ENCODE measurements at places on chromosomes 7 and 10.

DNA sequence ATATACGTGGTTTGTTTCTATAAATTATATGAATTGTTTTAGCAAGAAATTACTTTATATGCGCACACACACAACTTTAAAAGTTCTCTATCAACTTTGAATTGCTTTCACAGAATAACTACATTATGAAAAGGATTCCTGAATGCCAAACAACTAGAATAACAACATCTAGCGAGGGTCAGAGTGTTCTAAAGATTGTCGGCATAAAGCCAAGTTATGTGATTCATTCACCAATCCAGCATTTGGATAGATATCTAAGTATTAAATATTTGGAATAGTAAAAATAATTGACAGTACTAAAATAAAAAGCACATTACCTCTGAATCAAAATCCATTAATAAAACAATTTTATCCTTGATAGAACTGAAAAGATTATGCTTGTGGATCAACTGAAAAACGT is 125.3 kb upstream of the AMPH start:
- DNase-seq, result no peak

GRCh38 chr7:130461272-130461671 is 20.5 kb upstream of the CEP41 start:
- DNase-seq, result no peak

DNA sequence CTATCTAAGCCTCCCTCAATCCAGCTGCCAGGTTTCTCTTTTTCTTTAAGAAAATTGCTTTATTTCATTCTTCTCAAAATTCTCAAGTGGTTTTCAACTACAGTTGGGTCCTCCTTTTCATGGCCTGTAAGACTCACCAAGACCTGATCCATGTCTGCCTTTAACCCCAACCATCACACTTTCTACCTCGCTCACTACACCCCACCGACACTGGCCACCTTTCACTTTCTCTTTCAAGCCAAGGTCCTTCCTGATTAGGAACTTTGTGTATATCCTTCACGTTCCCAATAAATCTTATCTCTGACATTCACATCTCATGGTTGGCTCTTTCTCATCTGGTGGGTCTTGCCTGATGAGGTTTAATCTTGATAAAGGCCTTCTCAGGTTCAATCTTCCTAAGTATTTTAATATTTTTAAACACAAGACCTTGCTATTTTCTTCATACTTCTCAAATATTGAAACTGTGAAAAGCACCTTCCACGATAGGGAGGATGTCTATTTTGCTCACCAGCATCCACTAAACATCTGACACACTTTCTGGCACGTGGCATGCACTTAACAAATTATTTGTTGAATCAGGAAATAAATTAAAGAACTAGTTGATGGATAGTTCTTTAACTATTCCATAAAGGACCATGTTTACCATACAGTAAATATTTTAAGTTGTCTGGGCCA is 624.8 kb downstream of the GRID1 start:
- no peak for DNase-seq

GRCh38 chr7:64830926-64831325 is 36.7 kb downstream of the ZNF138 start:
- DNase-seq, result no peak

GRCh38 chr10:104150139-104150538 is 28.2 kb downstream of the SFR1 start:
- DNase-seq, result no peak

DNA sequence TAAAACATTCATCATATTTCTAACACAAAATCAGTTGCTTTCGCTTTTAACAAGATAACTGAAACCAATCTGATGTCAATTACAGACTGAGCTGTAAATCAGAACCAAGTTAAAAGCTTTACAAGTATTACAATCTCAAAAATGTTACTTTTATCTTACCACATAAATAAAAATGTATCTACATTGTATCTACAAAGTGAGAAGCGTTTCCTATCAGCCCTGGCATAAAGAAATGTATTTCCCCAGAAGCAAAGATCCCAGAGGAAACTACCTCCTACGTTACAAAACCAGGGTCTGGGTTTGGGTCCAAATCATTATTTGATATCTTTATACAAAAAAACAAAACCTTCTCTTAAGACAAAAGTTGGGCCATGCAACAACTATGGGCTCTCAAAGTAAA is 2.6 kb downstream of the SMURF1 start:
- no peak for DNase-seq

DNA sequence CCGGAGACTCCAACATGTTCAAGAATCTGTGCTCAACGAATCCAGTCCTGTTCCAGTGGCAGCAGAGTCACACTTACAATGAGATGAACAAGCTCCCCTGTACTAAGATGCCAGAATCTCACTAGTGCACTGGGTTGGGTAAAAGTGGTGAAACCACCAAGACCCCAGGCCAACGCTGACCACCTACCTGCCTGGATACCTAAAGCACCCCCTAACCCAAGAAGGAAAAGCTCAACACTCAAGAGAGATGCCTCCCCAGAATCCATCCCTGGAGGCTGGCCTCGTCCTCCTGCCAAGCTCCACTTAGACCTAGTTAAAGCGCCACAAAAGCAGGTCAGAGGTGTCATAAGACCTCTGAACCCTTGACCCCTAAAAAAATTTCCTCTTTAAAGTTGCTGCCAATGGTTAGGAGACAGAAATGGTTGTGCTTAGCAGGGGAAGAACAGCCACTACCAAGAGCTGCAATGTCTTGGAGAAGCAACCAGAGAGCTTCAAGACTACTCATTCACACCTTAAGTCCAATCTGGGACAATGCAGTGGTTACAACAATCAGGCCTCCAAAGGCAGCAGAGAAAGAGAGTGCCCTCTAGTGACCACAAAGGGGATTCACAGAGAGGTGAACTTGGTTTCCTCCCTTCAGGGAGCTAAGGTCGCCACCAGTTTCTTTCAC is 94.6 kb upstream of the MACROH2A2 start:
- DNase-seq, result no peak

GRCh38 chr7:483656-484355 is 35.8 kb downstream of the PDGFA start:
- no peak for DNase-seq

- no peak for DNase-seq
Observed at GRCh38 chr7:70392256-70392876, 739.6 kb upstream of the GALNT17 start.

DNA sequence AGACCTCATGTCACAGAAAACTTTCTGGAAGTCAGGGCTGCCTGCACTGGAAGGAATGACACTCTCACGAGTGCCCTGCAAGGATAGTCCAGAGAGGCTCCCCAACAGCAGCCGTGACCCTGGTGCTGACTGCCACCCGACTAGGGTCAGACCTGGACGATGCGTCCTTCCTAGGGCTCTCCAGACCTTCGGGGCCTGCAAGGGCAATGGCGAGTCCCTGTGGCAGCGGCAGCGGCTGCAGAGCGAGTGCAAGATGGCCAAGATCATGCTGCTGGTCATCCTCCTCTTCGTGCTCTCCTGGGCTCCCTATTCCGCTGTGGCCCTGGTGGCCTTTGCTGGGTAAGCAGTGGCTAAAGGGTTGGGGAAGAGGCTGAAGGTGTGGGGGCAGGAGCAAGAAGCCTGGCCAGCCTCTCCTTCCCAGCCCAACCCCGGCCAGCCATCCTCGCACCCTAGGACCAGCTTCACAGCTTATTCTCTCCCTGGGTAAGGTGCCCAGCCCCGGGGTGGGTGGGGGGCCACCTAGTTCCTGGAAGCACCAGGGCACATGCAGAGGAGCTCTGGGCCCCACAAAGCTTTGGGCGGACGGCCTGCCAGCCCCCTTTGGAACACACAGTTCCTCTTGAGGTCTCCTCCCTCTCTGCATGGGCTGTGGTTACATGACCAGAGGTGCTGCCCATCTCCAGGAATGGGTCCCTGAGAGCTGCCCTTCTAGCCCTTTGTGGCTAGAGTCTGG is 5.5 kb downstream of the OPN4 start:
- DNase-seq, result no peak

GRCh38 chr7:65840446-65840845 is 32.4 kb upstream of the VKORC1L1 start:
- DNase-seq, result no peak

DNA sequence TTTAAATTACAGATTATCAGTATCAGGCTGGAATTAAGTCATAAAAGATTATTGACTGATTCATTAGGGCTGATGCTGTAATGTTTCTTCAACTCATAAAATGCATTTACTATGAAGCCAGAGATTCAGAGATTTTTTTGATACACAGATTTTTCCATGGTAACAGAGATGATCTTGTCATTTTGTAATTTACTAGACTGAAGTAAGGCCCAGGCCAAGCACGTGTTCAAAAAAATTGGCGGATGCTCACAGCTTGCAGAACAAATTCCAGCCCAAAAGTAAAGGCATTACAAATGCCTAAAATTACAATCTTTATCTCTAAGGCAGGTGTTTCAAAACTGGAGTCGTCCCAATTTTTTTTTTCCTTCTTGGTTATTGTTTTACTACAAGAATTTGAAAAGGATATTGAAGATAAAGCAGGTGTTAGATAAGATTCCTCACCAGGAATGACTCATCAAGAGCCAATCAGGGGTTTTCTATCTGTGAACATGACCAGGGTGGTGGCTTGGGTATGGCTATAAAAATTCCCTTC is 78.4 kb upstream of the MEOX2 start:
- DNase-seq, result no peak

DNA sequence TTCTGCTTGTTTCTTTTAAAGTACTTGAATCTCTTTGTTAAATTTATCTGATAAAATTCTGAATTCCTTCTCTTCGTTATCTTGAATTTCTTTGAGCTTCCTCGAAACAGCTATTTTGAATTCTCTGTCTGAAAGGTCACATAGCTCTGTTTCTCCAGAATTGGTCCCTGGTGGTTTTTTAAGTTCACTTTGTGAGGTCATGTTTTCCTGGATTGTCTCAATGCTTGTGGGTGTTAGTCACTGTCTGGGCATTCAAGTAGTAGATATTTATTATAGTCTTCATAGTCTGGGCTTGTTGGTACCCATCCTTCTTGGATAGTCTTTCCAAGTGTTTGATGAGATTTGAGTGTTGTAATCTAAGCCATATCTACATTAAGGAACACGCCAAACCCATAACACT is 1060.6 kb downstream of the LRMDA start:
- no peak for DNase-seq

GRCh38 chr10:6154566-6154965 is 48.2 kb upstream of the PFKFB3 start:
- DNase-seq, result no peak

DNA sequence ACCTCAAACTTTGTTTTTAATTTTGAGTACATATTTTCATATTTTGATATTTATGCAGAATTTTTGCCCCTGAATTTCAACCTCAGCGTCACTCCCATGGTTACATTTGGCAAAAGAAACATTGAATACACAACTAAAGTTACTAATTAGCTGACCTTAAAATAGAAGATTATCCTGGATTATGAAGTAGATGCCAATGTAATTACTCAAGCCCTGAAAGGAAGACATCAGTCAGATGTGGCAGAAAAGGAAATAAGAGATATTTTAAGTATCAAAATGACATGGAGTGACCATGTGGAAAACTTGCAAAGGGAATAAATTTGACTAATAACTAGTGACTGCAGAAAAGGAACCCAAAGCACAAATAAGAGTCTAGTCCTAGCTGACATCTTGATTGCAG is 701.3 kb upstream of the KCND2 start:
- no peak for DNase-seq

DNA sequence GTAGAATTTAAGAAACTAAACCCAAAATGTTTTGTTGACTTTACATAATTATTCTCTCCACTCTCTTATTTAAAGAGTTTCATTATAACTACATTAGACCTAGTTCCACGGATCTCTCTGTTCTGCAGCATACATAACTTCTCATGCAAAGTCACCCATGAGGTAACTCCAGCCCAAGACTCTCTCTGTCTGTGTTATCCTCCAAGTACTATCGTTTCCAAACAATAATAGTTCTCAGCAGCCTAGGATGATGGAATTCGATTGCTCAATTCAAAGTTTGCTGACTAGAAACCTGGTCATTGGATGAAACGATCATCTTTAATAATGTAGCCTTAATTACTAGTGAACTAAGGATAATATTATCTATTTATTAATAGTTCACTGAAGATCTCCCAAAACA is 203.1 kb upstream of the PTN start:
- DNase-seq, result no peak

- DNase-seq, result no peak
Observed at GRCh38 chr10:62819141-62819920, 3.2 kb upstream of the EGR2 start.

GRCh38 chr7:26370011-26370410 is 78.3 kb downstream of the SNX10 start:
- DNase-seq, result no peak

GRCh38 chr7:98458090-98458875 is 57.4 kb upstream of the BAIAP2L1 start:
- DNase-seq, result no peak

DNA sequence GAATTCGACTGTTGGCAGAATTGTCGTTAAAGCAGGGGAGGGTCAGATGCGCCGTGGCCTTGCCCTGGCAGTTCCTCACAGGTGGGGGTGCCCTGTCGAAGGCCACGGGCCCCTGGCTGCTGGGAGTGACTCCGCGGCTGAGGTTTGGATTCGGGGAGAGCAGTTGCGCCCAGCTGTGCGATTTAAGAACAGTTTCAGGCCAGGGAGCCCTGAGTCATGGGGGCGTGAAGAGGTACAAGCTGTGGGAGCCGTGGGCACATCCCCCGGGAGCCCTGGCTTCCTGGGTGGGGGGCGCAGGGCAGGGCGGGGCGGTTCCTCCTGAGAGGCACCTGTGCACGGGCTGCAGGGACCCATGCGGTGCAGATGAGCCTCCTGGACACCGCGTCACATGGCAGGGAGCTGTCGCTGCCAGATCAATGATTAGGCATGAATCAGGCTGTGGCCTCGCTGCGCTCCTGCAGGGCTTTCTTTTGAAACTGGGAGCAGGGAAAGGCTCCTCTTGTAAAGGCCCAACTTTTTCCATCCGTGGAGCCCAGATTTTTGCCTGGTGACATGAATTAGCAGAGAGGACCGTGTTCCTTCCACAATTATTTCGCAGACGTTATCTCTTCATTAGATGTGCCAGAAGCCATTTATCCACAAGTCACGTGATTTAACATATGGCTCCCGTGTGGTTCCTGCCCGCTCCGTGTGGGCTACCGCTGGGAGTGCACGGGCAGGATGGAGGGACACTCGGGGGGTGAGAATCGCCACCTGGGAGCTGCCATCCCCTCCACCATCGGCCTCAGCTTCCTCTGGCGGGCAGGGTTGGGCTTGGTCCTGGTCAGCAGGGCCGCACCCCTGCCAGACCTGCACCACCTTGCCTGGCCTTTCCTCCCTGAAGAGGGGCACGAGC is 918 bp downstream of the PWWP2B start:
- no peak for DNase-seq

GRCh38 chr10:59283456-59284091 is 78.8 kb downstream of the FAM13C start:
- DNase-seq, result no peak

GRCh38 chr7:139455789-139456188 is 27.7 kb downstream of the KLRG2 start:
- no peak for DNase-seq

- DNase-seq, result no peak
Observed at GRCh38 chr10:71393841-71394475, 2.8 kb upstream of the CDH23 start.

- DNase-seq, result no peak
Observed at GRCh38 chr10:125331056-125331455, 170.7 kb upstream of the CTBP2 start.

- DNase-seq, result no peak
Observed at GRCh38 chr7:26413007-26413691, 121.5 kb downstream of the SNX10 start.

- DNase-seq, result no peak
Observed at GRCh38 chr7:137891016-137891655, 44.4 kb upstream of the DGKI start.
